Kidney (tissue), 22 donors: ENCODE measurements at places on chromosomes 12 and 14. TPM values are rescaled to one million over a fixed set of nuclear protein-coding genes. Genes with fewer than 3 reads are reported as not detected.

- H3K4me1 ChIP-seq = no peaks in the 10 kb centered on the region
- no peak for DNase-seq
- no peaks in the 10 kb centered on the region for H3K27me3 ChIP-seq
- no peaks in the 10 kb centered on the region for H3K36me3 ChIP-seq
- no peak overlapping the region for H3K4me3 ChIP-seq
- no peak overlapping the region for H3K27ac ChIP-seq
Measured at GRCh38 chr12:46965137-46965536, 114.3 kb upstream of the PCED1B start.

- no peak for DNase-seq
- H3K27ac ChIP-seq = no peak overlapping the region
- H3K27me3 ChIP-seq = no peaks in the 10 kb centered on the region
- no peak overlapping the region for H3K4me3 ChIP-seq
- no peaks in the 10 kb centered on the region for H3K4me1 ChIP-seq
Measured at GRCh38 chr12:16325426-16325825, 22.0 kb upstream of the MGST1 start.

GRCh38 chr12:100141998-100142850, 450 bp downstream of the BLTP3B start:
- peak; percentile 81 for DNase-seq
- no peaks in the 10 kb centered on the region for H3K27me3 ChIP-seq
- peaks cover 6% of the 10 kb centered on the region for H3K4me1 ChIP-seq
- peak overlapping the region; percentile 96 for H3K27ac ChIP-seq

- H3K4me1 ChIP-seq = no peaks in the 10 kb centered on the region
- no peak overlapping the region for H3K27ac ChIP-seq
- H3K27me3 ChIP-seq = no peaks in the 10 kb centered on the region
Measured at GRCh38 chr12:27336282-27336653, 3.6 kb downstream of the BMAL2 start.

DNA sequence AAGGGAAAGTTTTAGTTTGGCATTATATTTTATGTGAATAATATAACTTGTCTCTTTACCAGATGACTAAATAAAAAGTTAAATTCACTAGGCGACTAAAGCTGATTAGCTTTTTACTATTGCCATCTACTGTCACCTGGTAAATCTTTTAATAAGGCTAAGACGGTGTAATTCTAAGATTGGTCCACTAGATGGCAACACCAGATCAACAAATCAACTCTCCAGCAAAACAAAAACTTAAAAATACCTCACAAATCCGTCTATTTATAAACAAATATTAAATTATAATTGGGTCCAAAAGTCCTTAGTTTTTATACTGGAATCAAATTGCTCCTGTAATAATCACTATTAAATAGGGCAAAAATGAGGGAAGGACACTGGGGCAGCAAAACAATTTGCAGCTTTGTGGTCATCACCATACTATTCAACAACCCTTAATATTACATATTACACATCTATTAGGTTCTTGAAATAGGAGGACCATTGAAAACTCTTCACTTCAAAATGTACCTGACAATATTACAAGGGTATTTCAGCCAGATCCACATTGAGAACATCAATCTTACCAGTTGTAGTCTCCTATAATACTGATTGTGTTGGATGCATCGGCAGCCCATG, 47.9 kb downstream of the GALC start:
- no peak overlapping the region for H3K27ac ChIP-seq
- no peak overlapping the region for H3K4me3 ChIP-seq
- no peaks in the 10 kb centered on the region for H3K4me1 ChIP-seq
- no peak for DNase-seq
- no peaks in the 10 kb centered on the region for H3K27me3 ChIP-seq

DNA sequence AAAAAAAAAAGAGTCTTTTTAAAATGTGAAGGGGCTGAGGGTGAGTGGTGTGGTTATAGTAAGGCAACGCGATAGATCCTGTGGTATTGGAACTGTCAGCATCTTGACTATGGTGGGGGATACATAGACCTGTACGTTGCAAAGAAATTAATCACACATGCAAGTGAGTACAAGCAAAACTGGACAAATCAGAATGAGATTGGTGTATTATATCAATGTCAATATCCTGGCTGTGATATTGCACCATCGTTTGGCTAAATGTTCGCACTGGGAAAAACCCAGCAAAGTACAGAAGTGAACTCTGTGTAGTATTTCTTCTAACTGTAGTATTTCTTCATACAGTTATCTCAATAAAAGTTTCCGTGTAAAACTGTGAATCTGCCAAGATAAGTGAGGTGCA, 67.9 kb downstream of the GCH1 start:
- H3K4me1 ChIP-seq = no peaks in the 10 kb centered on the region
- H3K27me3 ChIP-seq = no peaks in the 10 kb centered on the region
- no peaks in the 10 kb centered on the region for H3K36me3 ChIP-seq
- DNase-seq = no peak
- H3K27ac ChIP-seq = no peak overlapping the region
- no peak overlapping the region for H3K4me3 ChIP-seq

DNA sequence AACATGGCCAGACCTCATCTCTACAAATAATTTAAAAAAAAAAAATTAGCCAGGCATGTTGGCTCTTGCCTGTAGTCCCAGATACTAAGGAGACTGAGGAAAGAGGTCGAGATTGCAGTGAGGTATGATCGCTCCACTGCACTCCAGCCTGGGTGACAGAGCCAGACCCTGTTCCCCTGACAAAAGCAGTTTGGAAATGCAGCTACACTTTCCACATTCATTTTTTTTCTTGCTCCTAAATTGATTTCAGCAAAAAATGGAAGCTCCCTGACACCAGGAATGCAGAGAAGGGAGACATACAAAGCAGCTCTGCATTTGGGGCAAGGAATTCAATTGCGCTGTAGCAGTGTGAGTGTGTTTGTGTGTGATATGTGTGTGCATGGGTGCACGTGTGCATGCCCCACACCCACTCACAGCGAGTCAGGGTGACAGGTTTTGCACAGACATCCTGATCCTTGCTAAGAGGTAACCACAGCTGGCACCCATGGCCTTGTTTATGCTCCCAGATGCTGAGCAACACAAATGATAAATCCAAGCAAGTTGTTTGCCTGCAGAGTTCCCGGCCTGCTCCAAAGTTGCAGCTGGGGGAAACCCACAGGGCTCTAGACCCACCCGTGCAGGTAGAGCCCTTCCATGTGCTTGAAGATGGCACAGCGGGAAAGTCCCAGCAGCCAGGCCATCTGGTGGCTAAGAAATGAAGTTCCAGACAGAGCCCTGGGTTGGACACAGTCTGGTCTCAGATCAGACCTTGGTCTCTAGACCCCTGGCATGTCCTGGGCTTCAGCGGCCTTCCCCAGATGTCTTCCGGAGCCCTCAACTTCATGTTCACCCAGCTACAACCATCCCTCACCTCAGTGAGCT, 25.9 kb upstream of the BDKRB2 start:
- no peaks in the 10 kb centered on the region for H3K36me3 ChIP-seq
- H3K4me3 ChIP-seq = no peak overlapping the region
- H3K4me1 ChIP-seq = no peaks in the 10 kb centered on the region
- no peak for DNase-seq

DNA sequence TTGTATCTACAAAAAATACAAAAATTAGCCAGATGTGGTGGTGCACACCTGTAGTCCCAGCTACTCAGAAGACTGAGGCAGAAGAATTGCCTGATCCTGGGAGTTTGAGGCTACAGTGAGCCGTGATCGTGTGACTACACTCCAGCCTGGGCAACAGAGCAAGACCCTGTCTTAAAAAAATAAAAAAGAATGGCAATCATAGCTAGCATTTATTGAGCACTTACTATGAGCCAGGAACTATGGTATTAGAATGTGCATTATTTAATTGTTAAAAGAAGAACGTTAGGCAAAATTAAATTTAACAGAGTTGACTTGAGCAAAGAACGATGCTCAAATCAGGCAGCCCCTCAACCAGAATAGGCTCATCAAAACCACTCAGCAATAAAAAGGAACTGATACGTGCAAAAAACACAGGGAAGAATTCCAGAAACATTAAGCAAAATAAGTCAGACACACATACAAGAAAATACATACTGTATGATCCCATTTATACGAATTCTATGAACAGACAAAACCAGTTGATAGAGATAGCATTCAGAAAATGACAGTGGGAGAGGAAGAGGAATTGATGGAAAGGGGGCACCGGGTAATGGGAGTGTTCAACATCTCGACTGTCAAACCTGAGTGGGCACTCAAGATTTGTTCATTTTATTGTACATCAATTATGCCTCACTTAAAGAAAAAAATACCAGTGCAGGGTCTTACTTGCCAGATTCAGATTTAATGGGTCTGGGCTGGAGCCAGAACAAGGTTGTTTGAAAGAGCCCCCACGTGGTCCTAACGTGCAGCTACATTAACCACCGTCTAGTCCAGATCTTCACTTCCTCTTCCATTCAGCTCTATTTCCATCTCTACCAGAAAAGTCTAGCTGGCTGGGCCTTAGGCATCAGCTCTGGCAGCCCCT, 8.0 kb downstream of the SCNN1A start:
- no peak for DNase-seq
- H3K27me3 ChIP-seq = no peaks in the 10 kb centered on the region
- no peak overlapping the region for H3K4me3 ChIP-seq
- no peak overlapping the region for H3K27ac ChIP-seq

DNA sequence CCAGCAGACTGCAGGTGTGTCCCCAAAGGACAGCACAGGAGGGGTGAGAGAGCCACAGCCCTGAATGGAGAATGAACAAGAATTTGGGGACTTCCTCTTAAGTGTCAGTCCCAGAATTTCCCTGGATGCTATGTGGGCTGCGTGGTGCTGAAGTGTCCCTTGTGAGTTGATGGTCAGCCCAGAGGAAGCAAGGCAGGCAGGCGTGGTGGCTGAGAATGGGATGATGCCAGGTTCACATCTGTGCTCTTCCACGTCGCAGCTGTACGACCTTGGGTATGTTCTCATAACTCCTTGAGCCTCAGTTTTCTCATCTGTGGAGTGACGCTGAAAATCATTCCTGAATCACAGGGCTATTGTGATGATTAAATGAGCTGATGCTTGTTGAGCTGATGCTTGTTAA, 62.1 kb upstream of the GPATCH2L start:
- H3K27me3 ChIP-seq = no peaks in the 10 kb centered on the region
- DNase-seq = no peak
- no peak overlapping the region for H3K4me3 ChIP-seq
- peaks cover 4% of the 10 kb centered on the region for H3K4me1 ChIP-seq
- H3K36me3 ChIP-seq = no peaks in the 10 kb centered on the region

- no peaks in the 10 kb centered on the region for H3K36me3 ChIP-seq
- H3K4me1 ChIP-seq = no peaks in the 10 kb centered on the region
- no peak overlapping the region for H3K4me3 ChIP-seq
- DNase-seq = no peak
- no peak overlapping the region for H3K27ac ChIP-seq
- H3K27me3 ChIP-seq = no peaks in the 10 kb centered on the region
Measured at GRCh38 chr14:86596024-86596423, 1066.1 kb downstream of the FLRT2 start.

DNA sequence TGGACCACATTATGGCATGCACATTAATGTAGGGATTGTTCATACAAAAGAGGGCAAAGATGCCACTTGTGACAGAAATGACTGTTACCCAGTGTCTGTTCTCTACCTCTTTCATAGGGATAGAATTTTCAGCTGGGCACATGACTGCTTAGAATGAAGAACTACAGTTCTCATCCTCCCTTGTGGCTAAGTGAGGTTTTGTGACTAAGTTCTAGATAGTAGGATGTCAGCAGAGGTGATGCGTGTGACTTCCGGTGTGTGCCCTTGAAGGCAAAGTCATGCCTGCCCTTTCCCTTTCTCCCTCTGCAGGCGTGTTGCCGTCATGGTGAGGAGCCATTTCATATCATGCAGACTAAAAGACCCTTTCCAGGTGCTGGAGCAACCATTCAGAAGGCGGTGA, 99.3 kb downstream of the CACNA1C start:
- no peaks in the 10 kb centered on the region for H3K27me3 ChIP-seq
- H3K4me1 ChIP-seq = peaks cover 4% of the 10 kb centered on the region
- H3K4me3 ChIP-seq = no peak overlapping the region
- DNase-seq = no peak
- H3K36me3 ChIP-seq = no peaks in the 10 kb centered on the region

- peaks cover 2% of the 10 kb centered on the region for H3K4me1 ChIP-seq
- no peaks in the 10 kb centered on the region for H3K27me3 ChIP-seq
- H3K36me3 ChIP-seq = no peaks in the 10 kb centered on the region
- H3K4me3 ChIP-seq = no peak overlapping the region
Measured at GRCh38 chr12:52362118-52362726, 5.1 kb downstream of the KRT85 start.

GRCh38 chr14:91415794-91416743, 1.6 kb downstream of the CCDC88C start:
- H3K4me3 ChIP-seq = peak overlapping the region; percentile 42
- peak; percentile 83 for DNase-seq
- H3K4me1 ChIP-seq = peaks cover 8% of the 10 kb centered on the region
- H3K27ac ChIP-seq = peak overlapping the region; percentile 64

GRCh38 chr14:98957211-98958047, 314.6 kb downstream of the BCL11B start:
- no peak for DNase-seq
- no peaks in the 10 kb centered on the region for H3K4me1 ChIP-seq
- no peaks in the 10 kb centered on the region for H3K36me3 ChIP-seq
- H3K27me3 ChIP-seq = no peaks in the 10 kb centered on the region
- H3K4me3 ChIP-seq = no peak overlapping the region

DNA sequence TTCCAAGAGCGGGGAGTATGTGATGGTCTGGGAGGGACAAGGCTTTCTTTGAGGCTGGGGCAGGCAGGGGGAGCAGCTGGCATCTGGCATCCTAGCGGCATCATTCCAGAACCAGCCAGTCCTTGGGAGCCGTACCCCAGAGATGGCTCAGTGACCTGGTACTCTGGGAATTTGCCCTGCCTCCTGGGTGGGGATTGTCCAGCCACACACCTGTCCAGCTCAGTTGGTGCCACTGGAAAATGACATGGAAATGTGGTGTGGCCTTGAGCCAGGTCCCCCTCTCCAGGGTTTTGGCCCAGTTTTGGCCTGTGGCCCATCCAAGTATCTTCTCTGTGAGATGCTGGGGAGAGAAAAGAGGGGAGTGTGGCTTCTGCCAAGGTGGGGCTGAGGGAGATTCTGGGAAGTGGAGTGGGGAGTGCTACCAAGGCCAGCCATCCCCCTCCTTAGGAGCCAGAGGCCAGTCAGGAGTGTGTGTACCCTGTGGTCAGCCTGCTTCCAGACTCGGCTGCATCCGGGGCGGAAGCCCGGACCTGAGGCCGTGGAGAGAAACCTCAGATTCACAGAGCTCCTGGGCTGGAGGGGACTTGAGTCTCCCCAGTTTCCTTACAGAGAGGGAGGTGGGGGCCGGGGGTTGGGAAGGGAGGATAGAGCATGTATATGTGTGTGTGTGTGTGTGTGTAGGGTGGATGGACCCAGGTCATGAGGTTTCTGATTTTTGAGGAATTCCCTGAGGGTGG, 14.7 kb upstream of the KRT80 start:
- H3K4me1 ChIP-seq = peaks cover 10% of the 10 kb centered on the region
- no peak overlapping the region for H3K27ac ChIP-seq
- no peaks in the 10 kb centered on the region for H3K27me3 ChIP-seq
- H3K4me3 ChIP-seq = no peak overlapping the region

- no peak for DNase-seq
- no peak overlapping the region for H3K4me3 ChIP-seq
- H3K36me3 ChIP-seq = no peaks in the 10 kb centered on the region
- H3K4me1 ChIP-seq = no peaks in the 10 kb centered on the region
Measured at GRCh38 chr14:27008187-27008586, 410.4 kb upstream of the NOVA1 start.

Gene C1R
- 514 TPM for total RNA-seq

Gene SLC24A4
- 0.85 TPM for total RNA-seq

Gene ANKRD33
- total RNA-seq = not detected

Gene RAPGEF3
- 179 TPM for total RNA-seq

Gene ARHGEF40
- total RNA-seq = 25.6 TPM

Gene CAMKK2
- total RNA-seq = 35.6 TPM
